ENCODE measurements at places on chromosomes 6 and 20.

GRCh38 chr6:16576451-16577368 lies 184.6 kb downstream of the ATXN1 start:
- no peak for DNase-seq

- no peak for DNase-seq
Observed at GRCh38 chr6:14294270-14294951, 176.8 kb downstream of the CD83 start.

DNA sequence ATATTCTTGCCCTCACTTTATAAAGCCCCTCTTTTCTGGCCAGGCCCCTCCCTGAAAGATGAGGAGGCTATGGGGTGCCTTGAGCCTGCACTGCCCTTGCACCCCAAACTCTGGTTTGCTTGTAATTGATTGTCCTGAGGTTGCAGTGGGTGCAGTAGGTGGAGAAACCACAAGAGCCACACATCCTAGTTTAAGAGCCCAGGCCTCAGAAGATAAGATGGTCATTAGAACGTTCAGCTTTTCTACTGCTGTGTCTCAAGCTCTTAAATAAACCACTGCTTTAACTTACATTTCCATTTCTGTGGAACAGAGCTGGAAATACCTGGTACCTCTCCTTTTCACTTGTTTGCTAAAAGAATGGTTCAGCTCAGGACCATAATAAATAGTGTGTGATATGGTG lies 9.0 kb downstream of the MRAP2 start:
- DNase-seq, result no peak

DNA sequence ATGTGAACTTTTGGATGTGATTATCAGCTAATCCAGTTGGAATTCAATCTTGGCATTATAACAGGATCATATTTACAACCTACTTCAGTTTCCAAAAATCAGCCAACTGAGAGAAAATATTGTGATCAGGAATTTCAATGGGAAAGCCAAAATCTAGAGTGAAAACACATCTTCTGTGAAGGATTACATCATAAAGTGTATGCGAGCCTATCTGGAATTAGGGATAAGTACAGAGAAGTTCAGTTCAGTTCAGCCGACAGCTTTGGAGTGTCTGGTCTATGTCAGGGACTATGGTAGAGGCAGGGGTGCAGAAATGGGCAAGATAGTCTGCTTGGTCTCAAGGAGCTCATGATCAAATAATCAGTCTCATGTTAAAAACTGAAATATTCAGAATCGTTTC lies 12.3 kb upstream of the PRIM2 start:
- no peak for DNase-seq

DNA sequence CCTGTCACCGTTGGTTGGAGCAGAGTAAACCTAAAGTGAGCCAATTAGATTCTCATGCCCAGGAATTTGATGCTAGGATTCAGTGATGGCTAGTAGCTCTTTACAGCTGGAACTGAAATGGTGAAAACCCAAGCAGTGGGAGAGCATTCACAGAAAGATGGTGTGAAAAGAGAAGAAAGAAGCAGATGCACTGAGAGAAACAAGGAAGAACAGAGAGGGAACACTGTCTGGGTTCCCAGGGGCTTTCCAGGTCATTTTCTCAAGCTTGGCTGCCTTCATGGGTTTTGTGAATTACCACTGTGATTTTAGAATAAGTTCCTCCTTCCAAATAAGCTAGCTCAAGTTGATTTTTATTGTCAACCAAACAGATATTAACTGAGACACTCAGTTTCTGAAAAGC lies 104.1 kb upstream of the AKIRIN2 start:
- DNase-seq, result no peak

- no peak for DNase-seq
Observed at GRCh38 chr20:45320948-45321595, 13.0 kb upstream of the MATN4 start.

DNA sequence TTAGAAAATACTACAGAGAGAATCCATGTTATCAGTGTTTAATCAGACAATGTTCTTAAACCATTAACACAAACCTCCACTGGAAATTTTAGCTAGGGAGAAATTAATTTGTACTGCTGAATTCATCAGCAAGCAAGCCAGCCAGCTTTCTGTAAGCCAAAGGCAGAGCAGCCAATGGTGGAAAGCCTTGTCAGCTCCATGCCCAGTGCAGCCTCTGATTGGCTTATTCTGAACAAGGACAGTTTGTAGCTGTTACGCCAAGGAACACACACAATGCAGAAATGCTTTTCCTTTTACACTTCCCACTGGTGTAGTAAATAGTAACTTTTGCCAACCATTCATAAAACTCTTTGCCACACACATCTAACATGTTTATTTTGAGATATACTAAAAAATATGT lies 265.0 kb downstream of the TENT5A start:
- no peak for DNase-seq

DNA sequence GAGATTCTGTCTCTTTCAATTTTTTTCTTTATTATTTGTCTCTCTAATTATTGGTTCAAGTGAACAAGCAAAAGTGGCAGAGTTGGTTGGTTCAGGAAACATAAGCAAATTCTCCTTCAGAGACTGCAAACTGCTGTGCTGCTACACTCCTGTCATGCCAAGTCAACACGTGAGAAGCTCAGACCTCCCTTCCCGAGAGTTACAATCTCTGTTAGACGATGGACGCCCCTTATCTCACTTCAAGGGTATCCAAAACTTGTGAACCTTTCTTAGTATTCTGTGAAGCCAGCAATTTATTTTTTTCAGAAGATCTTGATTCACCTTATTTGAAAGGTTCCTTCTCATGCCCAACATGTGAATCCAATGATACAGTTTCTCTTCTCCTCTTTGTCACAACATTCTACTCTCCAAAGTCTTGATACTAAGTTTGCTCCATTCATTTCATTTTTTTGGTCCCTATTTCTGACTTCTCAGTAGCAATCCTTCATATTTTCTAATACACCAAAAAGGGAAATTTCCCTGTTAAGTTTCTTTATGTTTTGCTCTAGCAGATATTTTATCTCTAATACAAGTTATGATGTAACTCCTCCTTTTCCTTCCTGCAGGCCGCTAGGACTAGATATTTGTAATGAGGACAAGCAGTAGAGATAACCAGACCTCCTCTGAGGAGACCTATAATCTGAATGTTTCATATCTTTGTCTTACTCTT lies 448.8 kb upstream of the CITED2 start:
- DNase-seq, result no peak

DNA sequence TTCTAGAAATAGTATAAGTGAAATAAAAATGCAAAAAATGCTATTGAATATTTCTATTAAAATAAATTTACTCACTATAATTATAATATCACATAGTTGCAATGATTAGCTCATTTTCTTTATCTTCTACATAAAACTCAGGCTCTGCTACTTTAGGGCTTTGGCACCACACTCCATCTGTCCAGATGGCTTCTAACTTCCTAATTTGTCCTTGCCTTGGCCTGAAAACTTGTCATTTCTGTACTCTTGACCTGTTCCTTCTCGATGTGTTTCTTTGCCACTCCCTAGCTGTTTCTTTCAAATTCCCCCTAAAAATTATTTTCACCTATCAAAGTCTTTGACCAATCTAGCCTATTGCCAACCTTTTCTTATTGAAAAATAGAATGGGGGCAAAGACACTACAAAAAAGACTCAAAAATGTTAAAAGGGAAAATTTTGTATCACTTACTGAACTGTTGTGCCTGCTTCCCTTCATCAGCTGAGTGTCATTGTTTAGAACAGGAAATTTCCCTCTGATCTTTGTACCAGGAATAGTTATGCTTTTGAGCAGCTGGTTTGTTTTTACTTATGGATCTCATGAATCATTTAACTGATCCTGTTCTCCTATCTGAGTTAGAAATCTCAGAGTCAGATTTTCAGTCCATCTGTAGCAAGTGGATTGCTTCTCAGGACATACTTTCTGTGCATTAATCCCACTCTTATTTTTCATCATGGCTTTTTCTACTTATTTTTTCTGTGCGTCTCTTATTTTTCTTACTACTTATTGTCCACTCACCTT lies 279.2 kb upstream of the CNR1 start:
- no peak for DNase-seq

GRCh38 chr6:158867381-158868121 lies 48.4 kb upstream of the EZR start:
- no peak for DNase-seq

- DNase-seq, result peak; percentile 64
Observed at GRCh38 chr20:21102603-21103311, 3.4 kb downstream of the LINC00237 start.

GRCh38 chr20:57231951-57232428 lies 34.5 kb downstream of the BMP7 start:
- no peak for DNase-seq

DNA sequence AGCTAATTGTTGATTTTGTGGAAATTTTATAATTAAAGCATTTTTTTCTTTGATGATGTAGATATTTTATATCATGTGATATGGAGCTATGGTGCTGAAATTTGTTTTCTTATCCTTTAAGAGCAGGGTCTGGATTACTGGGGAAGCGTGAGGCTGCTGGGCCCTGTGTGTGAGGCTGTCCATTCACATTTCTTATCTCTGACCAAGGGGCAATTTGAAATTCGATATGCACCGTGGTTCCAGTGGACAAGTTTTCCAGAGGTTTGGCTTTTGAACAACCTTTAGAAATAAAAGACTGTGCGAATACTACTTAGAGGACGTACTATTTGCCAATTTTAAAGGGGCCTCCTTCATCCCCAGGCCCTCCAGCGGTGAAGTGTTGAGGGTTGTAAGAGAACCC lies 3.7 kb downstream of the ERMARD start:
- DNase-seq, result no peak
